ENCODE measurements at places on chromosomes 3 and 15.

- H3K27ac ChIP-seq: no peak overlapping the region
- H3K4me1 ChIP-seq: peaks cover 13% of the 10 kb centered on the region
- H3K4me3 ChIP-seq: no peak overlapping the region
- no peaks in the 10 kb centered on the region for H3K27me3 ChIP-seq
- H3K36me3 ChIP-seq: no peaks in the 10 kb centered on the region
- peak; percentile 58 for DNase-seq
Observed at GRCh38 chr15:31452595-31453557, 126.2 kb downstream of the KLF13 start.

DNA sequence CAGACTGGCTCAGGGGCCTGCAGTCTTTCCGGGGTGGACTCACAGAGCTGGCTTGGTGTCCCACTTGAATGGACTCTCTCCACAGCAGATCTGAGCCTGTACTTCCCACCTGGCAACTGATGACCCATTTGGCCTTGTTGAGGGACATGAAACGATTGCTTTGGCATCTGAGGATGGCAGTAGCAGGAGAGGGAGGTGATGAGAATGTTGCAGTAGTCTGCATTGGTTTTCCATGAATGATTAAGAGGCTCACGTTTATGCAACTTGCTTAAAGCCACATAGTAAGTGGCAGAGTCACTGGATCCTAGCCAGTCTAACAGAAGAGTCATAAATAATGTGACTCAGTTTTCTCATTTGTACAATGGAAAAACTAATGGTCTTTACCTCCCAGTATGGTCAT, 21.9 kb downstream of the IL20RB start:
- no peaks in the 10 kb centered on the region for H3K36me3 ChIP-seq
- no peaks in the 10 kb centered on the region for H3K27me3 ChIP-seq
- H3K4me1 ChIP-seq: peaks cover under 1% of the 10 kb centered on the region

- H3K27ac ChIP-seq: peak overlapping the region; percentile 50
- peak; percentile 26 for DNase-seq
- no peak overlapping the region for H3K4me3 ChIP-seq
- H3K36me3 ChIP-seq: no peaks in the 10 kb centered on the region
Observed at GRCh38 chr15:90143166-90143655, 40.9 kb upstream of the IDH2 start.

DNA sequence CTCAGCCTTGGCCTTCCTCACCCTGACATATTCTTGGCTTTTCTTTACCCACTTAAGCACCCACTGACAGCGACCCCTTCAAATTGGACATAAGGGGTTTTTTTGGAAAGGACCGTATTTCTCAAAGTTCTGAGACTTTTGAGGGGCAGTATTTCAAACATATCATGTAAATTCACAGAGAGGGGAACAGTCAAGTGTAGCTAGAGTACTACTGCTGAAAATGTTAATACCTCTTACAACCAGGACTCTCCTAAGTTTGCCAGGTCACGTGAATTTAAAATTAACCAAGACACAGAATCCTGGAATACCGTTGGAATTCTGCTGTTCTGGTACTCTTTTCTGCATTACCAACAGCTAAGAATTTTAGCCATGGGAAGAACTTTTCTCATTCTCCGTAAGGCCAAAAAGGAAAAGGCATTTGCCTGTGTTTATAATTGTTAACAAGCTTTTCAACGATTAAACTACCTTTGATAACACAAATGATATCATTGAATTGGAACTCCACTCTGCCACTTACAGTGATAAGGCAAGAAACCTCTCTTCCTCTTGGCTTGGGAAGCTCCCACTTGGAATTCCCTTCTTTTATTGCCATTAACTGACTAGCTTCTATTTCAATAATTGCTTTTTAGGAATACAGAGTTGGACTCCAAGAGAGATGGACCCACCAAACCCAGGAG, 597 bp upstream of the GBE1 start:
- no peaks in the 10 kb centered on the region for H3K36me3 ChIP-seq
- H3K4me3 ChIP-seq: peak overlapping the region; percentile 66
- peaks cover 44% of the 10 kb centered on the region for H3K4me1 ChIP-seq

DNA sequence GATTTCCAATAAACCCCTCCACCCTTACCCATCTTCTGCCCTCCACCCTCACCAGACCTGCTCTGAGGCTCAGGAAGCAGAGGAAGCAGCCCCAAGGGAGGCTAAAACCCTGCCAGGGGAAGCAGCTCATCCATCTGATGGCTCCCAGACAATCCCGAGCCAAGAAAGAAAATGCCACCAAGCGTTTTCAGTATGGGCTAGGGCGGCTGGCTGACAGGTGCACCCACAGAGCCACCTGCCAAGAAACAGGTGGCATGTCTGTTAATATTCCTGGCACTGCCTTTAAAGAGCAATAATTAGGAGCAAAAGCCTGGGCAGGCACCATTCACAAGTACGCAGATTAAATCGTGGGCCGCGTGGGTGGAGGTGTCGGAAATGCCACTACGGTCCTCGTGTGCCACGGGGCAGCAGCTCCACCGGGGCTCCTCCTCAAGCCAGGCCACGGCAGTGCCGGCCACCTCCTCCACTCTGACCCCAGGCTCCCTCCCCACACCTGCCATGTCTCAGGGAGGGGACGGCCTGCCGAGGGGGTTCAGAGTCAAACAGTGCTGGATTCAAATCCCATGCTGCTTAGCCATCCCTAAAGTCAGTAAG, 23.9 kb upstream of the GRIP2 start:
- no peak overlapping the region for H3K27ac ChIP-seq
- no peaks in the 10 kb centered on the region for H3K27me3 ChIP-seq
- no peaks in the 10 kb centered on the region for H3K36me3 ChIP-seq
- no peak for DNase-seq
- H3K4me3 ChIP-seq: no peak overlapping the region

- no peak overlapping the region for H3K4me3 ChIP-seq
- no peaks in the 10 kb centered on the region for H3K27me3 ChIP-seq
- H3K36me3 ChIP-seq: no peaks in the 10 kb centered on the region
- H3K4me1 ChIP-seq: no peaks in the 10 kb centered on the region
- no peak overlapping the region for H3K27ac ChIP-seq
- DNase-seq: no peak
Observed at GRCh38 chr3:141784531-141784930, 21.3 kb downstream of the GRK7 start.

Measured in heart right ventricle (tissue), 16 donors.